Urothelium cell line (cell line): ENCODE measurements at places on chromosomes 3 and 15.

- DNase-seq, result no peak
These were observed 30.1 kb upstream of the SLC22A13 start for GRCh38 chr3:38235466-38235865.

DNA sequence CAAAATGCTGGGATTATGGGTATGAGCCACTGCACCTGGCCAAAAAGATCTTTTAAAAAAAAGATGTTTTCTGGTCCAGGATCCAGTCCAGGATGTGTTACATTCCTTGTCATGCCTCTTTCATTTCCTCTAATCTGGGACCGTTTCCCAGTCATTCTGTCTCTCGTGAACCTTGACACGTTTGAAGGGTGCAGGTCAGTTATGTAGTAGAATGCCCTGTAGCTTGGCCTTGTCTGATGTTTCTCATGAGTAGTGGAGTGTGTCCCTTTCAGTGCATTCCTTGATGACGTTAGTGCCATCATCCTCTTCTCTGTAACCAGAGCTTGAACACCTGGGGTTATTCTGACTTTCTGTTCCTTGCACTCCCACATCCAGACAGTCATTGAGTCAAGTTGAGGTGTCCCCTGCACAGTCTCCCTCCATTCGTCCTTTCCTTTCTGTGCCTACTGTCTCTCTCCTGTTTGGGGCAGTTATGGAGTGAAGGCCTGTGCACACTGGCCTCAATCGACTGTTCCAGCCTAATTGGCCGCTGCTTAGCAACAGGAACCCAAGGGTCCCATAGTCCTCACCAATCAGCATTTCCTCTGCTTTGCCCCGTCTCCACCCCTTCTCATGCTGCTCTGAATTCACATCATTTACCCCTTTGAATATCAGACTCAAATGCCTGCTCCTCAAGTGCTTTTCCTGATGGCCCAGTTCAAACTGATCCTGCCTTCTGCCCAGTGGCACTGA is 5.5 kb downstream of the FAM81A start:
- no peak for DNase-seq

GRCh38 chr3:53693451-53693850 is 152.8 kb downstream of the CHDH start:
- DNase-seq, result no peak

GRCh38 chr3:150765949-150766720 is 3.2 kb upstream of the SIAH2 start:
- peak; percentile 14 for DNase-seq

- peak; percentile 49 for DNase-seq
These were observed 464.9 kb downstream of the MFSD1 start for GRCh38 chr3:159266779-159267178.

GRCh38 chr3:146222204-146223046 is 28.5 kb downstream of the PLSCR4 start:
- no peak for DNase-seq

DNA sequence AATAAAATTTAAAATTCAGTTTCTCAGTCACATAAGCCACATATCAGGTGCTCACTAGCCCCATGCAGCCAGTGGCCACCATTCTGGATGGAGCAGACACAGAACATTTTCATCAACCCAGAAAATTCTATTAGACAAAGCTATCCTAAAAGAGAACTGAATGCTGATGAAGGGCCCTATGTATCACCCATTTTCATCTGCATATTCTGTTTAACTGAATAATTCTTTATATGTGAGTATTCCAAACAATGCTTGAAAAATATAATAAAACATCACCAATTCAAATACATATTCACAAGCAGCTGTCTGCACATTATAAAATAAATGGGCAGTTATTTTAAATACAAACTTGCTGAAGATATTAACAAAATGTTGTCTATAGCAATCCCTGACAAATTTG is 14.2 kb upstream of the CFAP44 start:
- no peak for DNase-seq

- DNase-seq, result no peak
These were observed 98.2 kb downstream of the STRIT1 start for GRCh38 chr3:155194973-155195957.

- no peak for DNase-seq
These were observed 124.2 kb downstream of the TMCO5A start for GRCh38 chr15:38058596-38059075.

- DNase-seq, result no peak
These were observed 2.7 kb downstream of the FBN1 start for GRCh38 chr15:48642795-48643194.

- no peak for DNase-seq
These were observed 990.7 kb downstream of the FHIT start for GRCh38 chr3:60260546-60260945.

GRCh38 chr3:122564155-122564912 is at the start of the genes DTX3L and PARP9:
TSS of gene DTX3L (plus strand) at chr3:122564338. CDS start at chr3:122564427, 89 bp downstream.
TSS of gene PARP9 (minus strand) at chr3:122564300. CDS start at chr3:122559620, 4,680 bp downstream.
- peak; percentile 94 for DNase-seq
